Kidney (tissue), 22 donors: ENCODE measurements at places on chromosomes 6 and 20. TPM values are rescaled to one million over a fixed set of nuclear protein-coding genes. Genes with fewer than 3 reads are reported as not detected.

Gene C6orf132
- polyA plus RNA-seq: 5.6 TPM

Gene TXLNB
- 0.13 TPM for polyA plus RNA-seq

GRCh38 chr20:14093652-14094051 lies 98.3 kb downstream of the MACROD2 start:
- no peak for DNase-seq

- no peak for DNase-seq
Observed at GRCh38 chr6:6924708-6925107, 183.1 kb upstream of the RREB1 start.

DNA sequence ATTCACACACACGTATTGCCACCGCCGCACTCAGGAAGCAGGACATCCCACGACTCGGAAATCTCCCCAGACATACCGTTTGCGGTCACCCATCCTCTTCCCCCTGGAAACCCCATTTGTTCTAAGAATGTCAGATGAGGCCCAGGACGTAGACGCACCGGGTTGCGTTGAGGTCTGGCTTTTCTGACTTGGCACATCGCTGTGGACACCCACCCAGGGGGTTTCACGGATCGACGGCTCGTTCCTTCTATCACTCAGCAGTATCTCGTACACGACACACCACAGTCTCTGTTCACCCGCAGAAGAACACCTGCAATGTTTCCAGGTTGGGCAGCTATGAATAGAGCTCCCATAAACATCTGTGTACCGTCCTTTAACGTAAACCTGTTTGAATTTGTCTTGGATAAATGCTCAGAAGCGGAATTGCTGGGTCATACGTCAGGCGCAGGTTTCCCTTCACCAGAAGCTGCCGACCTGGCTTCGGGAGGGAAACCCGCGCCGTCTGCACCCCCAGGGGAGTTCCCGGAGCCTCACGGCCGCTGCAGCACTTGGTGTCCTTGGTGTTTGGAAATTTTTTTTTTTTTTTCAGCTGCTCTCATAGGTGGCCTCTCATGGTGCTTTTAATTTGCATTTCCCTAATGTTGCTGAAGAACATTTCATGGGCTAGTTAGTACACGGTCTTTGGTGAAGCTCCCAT lies 9.3 kb upstream of the EEF1A2 start:
- no peak for DNase-seq

- no peak for DNase-seq
Observed at GRCh38 chr6:56686429-56686828, 43.7 kb upstream of the DST start.

GRCh38 chr6:101490857-101491256 lies 97.3 kb downstream of the GRIK2 start:
- DNase-seq: no peak
